Esophagus squamous epithelium (tissue), 5 donors: ENCODE measurements at places on chromosomes 11 and 22.

GRCh38 chr11:127485541-127485940 is 485.0 kb upstream of the KIRREL3 start:
- no peak for DNase-seq

DNA sequence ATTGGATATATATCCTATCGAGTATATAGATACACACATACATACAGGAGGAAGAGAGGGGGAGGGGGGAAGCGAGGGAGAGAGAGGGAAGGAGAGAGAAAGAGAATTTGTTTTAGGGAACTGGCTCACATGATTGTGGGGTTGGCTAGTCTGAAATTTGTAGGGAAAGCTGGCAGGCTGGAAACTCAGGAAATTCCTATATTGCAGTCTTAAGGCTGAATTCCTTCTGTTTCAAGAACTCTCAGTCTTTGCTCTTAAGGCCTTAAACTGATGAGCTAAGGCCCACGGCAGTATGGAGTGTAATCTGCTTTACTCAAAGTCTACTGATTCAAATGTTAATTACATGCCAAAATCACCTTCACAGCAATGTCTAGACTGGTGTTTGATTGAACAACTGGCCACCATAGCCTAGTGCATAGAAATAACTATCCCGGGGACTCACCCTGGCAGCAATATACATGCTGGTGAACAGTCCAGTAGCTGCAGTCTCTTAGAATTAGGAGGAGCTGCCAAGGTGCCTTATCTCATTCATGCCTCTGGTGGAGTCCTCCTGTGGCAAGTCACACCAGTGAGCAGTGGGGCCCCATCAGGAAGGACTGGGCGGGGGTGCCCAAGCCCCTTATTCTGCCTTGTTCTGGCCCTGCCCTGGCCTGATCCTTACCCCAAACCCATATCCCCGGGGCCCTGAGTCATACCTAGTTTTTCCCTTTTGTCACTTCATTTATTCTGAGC is 59.7 kb upstream of the AMPD3 start:
- no peak for DNase-seq

DNA sequence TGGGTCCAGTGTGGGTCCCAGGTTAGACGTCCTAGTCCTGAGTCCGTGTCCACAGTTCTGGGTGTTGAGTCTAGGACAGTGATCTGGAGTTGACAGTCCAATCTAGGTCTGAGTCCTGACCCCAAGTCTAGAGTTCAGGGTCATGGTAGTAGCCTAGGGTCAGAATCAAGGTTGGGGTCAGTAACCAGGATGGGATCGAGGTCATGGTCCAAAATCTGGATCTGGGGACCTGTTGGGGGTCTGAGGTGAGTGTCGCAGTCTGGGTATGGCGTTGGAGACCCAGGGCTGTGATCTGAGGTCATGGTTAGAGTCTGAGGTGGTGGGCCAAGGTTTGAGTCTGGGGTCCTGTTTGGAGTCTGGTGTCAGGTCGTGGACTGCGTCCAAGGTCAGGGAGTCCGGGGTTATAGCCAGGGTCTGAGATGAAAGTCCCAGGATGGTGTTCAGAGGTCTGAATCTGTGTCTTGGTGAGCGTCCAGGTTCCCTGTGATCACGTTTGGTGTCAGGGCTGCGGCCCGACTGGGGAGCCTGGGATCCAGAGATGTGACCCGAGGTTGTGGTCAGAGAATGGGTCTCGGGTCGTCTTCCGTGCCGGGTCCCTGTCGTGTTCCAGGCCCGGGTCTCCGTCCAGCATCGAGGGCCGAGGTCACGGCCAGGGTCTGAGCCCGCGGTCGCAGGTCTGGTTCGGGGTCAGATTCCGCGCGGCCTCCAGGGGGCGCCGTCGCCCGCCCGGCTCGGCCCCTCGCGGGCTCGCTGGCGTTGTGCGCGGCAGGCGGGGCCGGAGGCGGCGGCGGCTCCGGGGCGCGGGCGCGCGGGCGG is 432 bp upstream of the GRK2 start:
- DNase-seq = no peak

- no peak for DNase-seq
Observed at GRCh38 chr11:66186470-66186869, 82.0 kb upstream of the RAB1B start.

- no peak for DNase-seq
Observed at GRCh38 chr22:36201630-36202319, at the start of gene APOL4. Gene APOL4, minus strand, starts transcription at chr22:36201809. Its CDS starts 75 bp downstream, at chr22:36201734.

- DNase-seq = no peak
Observed at GRCh38 chr11:5922749-5923426, 19.2 kb upstream of the OR56A3 start.

DNA sequence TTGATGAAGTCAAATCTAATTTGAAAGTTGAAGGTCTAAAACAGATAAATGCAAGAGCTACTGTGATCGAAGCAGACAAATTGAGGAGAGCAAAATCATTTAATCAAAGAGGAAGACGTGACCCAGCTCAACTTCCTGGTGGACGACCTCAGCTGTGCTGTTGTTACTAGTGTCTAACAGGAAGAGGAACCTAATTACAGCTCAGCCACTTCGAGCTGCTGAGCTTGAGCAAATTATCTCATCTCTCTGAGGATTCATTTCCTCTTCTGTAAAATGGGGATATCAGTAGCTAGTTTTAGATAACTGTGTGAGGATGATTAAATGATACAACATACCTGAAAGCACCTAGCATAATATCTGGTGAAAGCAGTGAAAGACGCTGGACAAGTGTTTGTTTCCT is 48.6 kb upstream of the OLFML1 start:
- DNase-seq = no peak

GRCh38 chr11:13304655-13305335 is 27.2 kb downstream of the BMAL1 start:
- no peak for DNase-seq

DNA sequence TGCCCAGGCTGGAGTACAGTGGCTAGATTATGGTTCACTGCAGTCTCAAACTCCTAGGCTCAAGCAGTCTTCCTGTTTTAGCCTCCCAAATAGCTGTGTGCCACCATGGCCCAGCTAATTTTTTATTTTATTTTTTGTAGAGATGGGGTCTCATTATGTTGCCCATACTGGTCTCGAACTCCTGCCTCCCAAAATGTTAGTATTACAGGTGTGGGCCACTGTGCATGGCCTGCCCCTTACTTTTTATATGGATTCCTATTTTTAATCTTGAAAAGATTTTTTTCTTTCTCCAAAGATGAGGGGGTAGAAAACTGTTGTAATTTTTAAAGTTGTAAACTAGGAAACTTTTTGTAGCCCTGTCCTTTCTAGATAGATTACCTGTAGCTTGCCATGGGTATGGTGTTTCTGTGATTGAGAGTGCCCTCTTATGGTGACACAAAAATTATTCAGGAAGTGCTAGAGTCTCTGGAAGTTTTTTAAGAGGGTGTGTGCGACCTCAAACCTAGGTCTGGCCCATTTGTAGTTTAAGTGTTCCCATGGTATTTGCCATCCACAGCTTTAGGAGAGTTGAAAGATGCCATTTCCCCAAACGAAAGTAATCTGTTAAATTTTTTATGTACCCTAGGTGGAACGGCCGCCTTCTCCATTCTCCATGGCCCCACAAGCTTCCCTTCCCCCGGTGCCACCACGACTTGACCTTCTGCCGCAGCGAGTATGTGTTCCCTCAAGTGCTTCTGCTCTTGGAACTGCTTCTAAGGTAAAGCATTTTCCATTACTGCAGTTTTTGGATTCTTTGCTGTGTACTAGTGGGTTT is 32.4 kb downstream of the MCAM start:
- no peak for DNase-seq

DNA sequence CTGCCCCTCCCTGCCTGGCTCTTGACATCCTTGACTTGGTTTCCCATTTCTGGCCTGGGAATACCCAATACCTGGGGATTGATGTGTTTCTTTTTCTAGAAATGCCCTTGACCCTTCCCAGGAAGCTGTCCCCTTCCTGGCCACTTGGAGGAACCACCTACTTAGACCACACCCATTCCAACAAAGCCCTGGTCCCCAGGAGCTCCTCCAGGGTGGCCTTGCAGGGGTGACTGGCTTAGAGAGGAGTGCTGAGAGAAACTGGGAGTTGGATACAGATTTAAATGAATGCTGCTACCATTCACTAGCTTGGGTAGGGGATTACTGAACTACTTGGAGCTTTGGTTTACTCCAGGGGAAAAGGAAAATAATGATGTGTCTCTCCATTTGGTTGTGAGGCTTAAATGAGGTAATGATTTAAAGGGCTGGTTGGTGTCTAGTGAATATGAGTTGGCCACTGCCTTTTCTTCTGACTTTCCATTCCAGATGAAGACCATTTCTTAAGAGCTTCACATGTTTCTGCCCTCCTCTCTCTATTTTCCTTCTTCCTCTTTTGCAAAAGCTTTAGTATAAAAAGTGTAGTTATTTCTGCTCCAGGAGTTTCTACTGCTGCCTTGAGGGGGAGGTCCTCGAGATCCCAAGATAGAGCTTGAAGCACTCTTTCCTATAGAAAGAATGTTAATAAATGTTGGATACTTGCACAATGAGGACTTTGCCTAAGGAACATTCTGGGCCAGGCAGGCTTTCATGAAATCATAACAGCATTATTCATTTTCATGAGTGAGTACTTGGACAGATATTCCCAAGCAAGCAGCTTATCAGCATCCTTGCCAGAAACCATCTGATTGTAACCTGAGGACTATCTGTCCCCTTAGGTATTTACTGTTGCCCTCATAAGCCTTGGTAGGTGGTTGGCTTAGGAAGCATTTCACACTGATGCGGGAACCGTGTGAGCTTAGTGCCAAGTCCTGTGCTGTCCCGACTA is 22.4 kb downstream of the PANX1 start:
- DNase-seq = no peak

DNA sequence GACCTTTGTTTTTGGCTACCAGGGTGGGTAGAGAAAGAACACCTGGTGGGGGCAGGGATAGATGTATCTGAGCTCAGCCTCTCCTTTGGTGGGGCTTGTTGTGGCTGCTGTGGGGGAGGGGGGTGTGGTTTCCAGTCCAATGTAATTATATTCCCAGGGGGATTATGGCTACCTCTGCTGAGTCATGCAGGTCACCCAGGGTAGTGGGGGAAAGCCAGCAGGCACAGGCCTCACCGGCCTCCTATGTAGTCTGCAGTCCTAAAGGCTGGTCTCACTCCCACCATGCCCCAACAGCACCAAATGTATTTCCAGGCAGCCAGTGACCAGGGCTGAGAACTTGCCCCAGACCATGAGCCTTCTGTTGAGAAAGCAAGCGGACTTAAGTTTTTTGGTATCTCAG is 119.6 kb downstream of the DYNC2H1 start:
- no peak for DNase-seq

DNA sequence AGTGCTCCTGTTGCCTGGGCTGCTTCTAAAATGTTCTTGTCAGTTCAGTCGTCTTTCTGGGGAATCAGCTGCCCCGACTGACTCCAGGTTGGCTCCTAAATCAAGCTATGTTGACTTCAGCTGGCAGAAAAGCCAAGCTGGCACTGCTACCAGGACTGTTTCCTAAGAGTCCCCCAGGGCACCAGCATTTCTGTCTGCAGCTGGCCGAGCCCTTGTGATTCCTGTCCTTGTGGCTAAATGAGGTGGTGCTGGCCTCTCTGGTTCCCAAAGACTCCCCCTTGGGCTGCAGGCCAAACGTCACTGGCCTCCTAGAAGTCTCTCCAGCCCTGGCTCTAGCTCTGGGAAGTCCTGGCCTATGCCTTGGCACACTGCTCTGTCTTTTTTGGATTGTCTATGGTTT is 31.1 kb downstream of the GRAMD1B start:
- DNase-seq = no peak

DNA sequence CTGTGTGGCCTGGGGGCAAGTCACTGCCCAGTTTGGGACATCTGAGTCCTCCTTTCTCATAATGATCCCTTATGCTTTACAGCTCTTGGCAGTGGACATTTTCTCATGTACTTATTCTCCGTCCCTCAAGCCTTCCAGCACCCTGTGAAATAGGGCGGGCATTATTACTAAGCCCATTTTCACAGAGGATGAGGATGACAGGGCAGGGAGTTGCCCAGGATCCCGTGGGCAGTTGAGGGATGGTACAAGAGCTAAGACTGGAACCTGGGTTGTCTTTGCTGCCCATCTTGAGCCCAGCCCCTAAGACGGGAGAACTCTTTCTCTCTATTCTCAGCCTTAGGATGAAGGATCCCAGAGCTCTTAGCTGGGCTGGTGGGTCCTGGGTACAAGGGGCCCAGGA is 11.2 kb downstream of the CD82 start:
- no peak for DNase-seq

GRCh38 chr11:13012056-13012661 is 3.0 kb downstream of the RASSF10 start:
- no peak for DNase-seq

- no peak for DNase-seq
Observed at GRCh38 chr11:34970480-34970879, 54.1 kb downstream of the PDHX start.

GRCh38 chr11:125082611-125083311 is 19.7 kb downstream of the SLC37A2 start:
- DNase-seq = no peak
